Testis (tissue), 5 donors: ENCODE measurements at places on chromosomes 6 and 20. TPM values are rescaled to one million over a fixed set of nuclear protein-coding genes. Genes with fewer than 3 reads are reported as not detected.

DNA sequence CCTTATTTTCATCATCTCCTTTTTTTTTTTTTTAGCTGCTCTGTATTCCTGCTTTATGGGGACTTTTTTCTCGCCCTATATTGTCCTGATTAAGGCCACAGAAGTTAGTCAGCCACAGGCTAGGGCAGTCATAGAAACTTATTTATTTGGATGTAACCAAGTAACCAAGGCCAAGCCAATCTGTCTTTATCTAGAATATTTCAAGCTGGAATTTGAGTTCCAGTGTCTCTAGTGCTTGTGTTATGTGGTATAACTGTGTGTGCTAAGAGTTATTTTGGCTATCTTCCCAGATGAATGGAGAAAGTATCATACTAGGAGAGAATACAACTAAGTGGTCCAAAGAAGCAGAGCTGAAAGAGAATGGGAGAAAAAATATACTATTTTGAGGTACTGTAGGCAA lies 751.5 kb downstream of the CBLN4 start:
- DNase-seq: no peak

DNA sequence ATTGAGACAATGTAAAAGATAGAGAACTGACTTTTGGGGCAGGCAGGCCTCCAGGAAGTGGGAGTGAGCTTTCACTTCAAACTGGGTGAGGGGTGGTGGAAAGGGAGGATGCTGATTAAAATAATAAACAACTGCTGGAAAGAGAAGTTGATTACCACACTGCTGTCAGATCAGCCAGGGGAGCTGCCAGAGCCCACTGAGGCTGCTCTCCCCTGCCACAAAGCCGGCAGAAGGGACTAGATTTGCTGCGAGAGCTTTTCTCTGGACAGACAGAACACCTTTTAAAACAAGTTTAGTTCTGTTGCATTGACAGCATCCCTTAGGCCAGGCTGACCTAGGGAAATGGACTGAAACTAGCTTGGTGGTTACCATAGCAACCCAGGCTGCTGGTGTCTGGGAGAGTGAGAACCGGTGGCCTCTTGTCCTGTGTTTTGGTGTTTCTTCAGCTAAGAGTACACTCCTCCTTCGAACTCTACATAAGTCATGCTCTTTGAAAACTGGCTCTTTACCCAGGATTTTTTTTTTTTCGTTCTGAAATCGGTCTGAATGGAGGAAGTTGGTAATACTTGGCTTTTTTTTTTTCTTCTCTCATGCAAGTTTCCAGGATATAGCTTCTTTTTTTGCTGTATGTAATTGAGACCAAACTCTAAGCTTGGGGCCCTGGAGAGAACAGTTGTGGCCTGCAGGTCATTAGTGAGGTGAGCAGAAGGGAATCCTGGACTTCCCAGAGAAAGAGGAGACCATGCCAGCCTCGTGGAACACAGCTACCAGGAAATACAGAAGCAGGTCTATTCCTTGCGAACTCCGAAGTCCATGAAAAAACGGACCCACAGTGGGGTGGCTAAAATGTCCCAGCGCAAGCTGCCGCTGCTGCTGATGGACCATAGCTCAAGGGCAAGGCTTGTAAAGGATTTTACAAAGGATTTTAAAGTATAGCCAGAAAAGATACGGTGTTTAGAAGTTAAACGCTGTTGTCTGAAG lies 374.4 kb downstream of the UTRN start:
- DNase-seq: peak; percentile 65

DNA sequence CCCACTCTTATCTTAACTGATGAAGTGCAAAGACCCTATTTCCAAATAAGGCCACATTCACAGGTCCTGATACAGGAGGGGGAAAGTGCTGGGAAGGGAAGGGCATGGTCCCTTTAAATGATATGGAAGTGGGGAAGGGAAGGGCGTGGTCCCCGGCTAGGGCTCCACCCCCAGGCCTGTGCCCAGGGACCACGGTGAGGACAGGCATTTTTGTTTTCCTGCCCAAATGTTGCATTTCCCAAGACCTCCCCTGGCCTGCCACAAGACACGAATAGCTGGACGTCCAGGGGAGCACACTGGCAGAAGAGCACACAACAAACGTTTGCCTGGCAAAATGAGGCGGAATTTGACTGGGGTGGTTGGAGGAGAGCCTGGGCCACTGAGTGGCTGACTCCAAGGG lies 16.1 kb upstream of the HFE start:
- DNase-seq: peak; percentile 34

GRCh38 chr6:63716169-63716568 lies 80.6 kb downstream of the PHF3 start:
- no peak for DNase-seq

GRM1 gene
- 5.6 TPM for total RNA-seq

CD40 gene
- total RNA-seq: 5.3 TPM

LY6G5C gene
- 8.7 TPM for total RNA-seq

- no peak for DNase-seq
These were observed 262.1 kb downstream of the HACE1 start for GRCh38 chr6:104597541-104598050.
